Urinary bladder (tissue), 4 donors: ENCODE measurements at places on chromosomes 13 and 19.
A peak's percentile ranks its signal among the peaks of the same experiment; 100 is the strongest.

- DNase-seq = no peak
These were observed 820.6 kb downstream of the PCDH17 start for GRCh38 chr13:58452123-58452623.

- no peak for DNase-seq
These were observed 5.4 kb upstream of the VSIG10L start for GRCh38 chr19:51347209-51347928.

DNA sequence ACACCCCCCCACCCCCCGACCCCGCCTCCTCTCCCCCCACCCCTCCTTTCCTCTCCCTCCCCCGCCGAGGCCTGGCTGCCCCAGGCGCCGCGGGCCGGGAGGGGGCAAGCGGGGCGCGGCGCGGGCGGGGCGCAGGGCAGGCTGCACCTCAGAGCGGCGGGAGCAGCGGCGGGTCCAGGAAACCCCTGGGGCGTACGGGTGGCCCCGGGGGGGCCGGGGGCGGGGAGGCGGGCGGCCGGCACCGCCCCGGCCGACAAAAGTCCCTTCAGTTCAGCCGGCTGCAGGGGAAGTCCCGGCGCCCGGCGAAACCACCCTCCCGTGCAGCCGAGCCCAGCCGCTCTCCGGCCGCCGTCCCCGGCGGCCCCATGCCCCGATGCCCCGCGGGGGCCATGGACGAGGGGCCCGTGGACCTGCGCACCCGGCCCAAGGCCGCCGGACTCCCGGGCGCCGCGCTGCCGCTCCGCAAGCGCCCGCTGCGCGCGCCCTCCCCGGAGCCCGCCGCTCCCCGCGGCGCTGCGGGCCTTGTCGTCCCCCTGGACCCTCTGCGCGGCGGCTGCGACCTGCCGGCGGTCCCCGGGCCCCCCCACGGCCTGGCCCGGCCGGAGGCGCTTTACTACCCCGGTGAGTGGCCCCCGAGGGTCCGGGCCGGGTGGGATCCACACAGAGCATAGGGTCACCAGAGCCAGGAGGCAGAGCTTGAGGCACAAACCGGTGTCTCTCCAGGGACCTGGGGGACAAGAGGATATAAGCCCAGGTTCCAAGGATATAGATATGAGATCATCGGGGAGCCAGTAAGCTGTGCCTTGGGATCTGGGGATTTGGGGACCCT lies at the start of gene BCL3:
BCL3 (plus strand) TSS at position 283 of the 829 bp plus-strand sequence; CDS start at position 366, 83 bp downstream.
- DNase-seq = no peak

GRCh38 chr13:113669755-113670341 lies 2.8 kb downstream of the GRK1 start:
- no peak for DNase-seq

- peak; percentile 40 for DNase-seq
These were observed 432.6 kb downstream of the ZNF536 start for GRCh38 chr19:30804751-30805150.

DNA sequence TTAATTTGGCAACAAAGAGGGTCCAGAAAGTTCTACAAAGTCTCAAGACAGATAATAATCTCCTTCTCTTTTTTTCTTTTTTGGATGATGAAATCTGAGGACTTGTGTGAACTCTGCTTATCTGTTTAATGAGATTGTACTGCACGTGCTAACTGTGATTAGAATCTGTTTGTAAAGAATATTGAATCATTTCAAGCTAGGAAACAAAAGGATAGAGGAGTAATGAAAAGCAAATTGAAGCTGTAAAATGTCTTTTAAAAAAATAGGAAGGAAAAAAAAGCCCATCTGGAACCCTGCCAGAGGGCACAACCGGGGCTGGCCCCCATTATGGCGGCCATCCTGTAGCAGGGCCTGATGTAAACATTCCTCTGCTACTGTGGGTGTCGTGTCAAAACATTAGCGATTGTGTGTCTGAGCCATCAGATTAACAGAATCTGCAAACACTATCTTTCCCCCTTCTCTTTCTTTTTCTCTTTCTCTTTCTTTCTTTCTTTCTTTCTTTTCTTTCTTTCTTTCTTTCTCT lies 83.0 kb downstream of the FLT1 start:
- peak; percentile 15 for DNase-seq

DNA sequence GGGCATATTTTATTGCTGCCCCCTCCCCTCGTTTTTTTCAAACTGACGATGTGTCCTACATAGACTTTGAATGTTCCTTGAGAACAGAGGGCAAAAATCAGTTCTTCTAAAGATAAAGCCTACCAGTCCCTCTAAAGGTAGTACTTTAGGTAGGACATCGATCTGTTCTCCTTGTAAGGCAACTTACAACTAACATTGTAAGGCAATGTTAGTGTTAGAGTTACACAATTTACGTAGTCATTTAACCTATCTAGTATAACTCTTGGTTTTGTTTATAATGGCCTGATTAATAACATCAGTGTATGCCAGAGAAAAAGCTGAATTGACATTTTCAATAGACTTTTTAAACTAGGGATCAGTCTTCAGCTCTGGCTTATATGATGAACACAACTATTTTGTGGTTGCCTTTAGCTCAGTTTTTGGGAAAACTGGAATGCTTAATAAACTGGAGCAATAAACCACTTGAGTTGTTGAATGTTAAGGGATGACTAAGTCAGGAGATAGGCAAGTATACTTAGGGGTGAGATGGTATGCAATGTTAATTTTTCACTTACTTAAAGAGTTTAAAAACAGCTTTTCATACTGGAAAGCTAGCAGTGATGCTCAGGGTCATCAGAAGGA lies 2.2 kb downstream of the NDFIP2 start:
- DNase-seq = no peak

- DNase-seq = no peak
These were observed 46.4 kb downstream of the N4BP2L1 start for GRCh38 chr13:32381539-32381938.

GRCh38 chr13:44762911-44763310 lies 186.8 kb upstream of the TSC22D1 start:
- DNase-seq = no peak

GRCh38 chr19:29323440-29324290 lies 110.7 kb upstream of the UQCRFS1 start:
- DNase-seq = no peak

- DNase-seq = no peak
These were observed 44.9 kb downstream of the ESD start for GRCh38 chr13:46751811-46752635.

- no peak for DNase-seq
These were observed 3.0 kb downstream of the GADD45B start for GRCh38 chr19:2478756-2479555.

DNA sequence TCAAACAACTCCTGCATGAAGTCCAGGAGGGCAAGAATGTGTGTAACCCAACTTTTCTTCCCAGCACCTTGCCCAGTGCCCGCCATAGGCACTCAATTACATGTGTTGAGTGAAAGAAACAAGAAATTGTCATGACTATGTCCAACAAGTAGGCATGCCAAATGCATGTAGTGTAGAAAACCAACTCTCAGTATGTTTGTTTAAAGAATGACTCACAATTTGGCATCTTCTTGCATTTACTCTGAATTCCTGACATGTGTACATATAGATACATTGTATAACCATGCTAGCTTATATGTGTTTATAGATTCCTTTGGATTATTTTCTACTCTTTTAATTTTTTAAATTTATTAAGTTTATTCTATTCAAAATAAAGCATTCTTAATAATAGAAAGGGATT lies 305.0 kb downstream of the EFNB2 start:
- DNase-seq = no peak

- DNase-seq = no peak
These were observed 33.4 kb downstream of the COG6 start for GRCh38 chr13:39688699-39689405.

DNA sequence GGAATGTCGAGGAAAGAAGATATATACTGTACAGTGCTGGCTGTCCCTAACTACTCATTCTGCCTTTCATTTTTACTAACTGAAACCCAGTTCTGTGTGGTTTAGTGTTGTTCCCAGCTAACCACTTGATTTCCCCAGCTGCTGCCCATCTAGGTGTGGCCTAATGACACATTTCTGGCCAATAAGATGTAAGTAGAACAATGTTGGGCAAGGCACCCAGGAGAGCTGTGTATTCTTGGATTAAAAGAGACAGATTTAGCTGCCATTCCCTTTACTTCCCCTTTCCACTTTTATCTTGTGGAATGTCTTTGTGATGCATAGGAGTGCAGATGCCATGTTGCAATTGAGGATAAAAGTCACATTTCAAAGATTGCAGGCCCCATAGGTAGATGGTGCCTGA lies 28.3 kb upstream of the PCDH9 start:
- DNase-seq = no peak

DNA sequence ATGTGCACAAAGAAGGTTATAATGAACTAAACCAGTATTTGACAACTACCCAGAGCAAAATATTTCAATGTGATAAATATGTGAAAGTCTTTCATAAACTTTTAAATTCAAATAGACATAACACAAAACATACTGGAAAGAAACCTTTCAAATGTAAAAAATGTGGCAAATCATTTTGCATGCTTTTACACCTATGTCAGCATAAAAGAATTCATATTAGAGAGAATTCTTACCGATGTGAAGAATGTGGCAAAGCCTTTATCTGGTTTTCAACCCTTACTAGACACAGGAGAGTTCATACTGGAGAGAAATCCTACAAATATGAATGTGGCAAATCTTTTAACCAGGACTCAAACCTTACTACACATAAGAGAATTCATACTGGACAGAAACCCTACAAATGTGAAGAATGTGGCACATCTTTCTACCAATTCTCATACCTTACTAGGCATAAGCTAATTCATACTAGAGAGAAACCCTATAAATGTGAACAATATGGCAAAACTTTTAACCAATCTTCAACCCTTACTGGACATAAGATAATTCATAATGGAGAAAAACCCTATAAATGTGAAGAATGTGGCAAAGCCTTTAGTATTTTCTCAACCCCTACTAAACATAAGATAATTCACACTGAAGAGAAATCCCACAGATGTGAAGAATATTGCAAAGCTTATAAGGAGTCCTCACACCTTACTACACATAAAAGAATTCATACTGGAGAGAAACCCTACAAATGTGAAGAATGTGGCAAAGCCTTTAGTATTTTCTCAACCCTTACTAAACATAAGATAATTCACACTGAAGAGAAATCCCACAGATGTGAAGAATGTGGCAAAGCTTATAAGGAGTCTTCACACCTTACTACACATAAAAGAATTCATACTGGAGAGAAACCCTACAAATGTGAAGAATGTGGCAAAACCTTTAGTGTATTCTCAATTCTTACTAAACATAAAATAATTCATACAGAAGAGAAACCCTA lies 26.4 kb downstream of the ZNF493 start:
- no peak for DNase-seq
